Caki2 (cell line): ENCODE measurements at places on chromosomes 6 and 20. TPM values are rescaled to one million over a fixed set of nuclear protein-coding genes. Genes with fewer than 3 reads are reported as not detected.

Gene SAPCD1
- total RNA-seq = 6.2 TPM in 1 of 2 replicates, not detected in the other

DNA sequence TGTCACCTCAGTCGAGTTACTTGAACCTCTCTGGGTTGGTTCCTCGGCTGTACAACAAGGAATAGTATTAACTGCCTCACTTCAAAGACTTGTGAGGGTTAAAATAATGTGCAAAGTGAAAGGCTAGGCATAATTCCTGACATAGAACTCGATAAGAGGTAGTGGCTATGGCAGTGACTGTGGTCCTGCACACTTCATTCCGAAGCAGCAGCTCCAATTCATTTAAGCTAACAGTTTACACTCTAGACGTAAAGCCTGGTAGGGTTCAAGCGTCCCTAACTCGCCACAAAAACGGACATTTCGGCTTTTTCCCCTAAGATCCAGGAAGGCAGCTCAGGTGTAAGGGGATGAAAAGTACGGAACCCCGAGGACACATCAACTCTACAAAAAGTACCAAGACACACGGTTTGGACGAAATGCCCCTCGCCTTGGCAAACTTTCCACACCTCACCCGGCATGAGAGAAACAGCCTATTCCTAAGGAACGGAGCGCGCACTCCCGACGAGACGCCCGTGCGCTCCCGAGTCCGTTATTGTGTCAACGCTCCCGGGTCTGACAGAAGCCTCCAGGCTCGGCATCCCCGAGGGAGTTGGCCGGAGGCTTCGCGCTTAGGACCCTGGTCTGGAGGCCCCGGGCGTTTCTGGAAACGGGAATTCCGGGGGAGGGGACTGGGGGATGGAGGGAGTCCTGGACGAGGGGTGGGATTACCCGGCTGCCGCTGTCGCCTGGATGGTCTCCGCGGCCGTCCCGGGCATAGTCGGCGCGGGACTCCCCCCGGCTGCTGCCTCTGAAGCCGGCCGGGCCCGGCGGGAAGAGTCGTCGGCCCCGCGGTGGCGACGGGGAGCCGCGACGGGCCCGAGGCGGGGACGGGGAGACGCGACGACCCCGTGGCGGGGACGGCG lies 937 bp downstream of the ZNF318 start:
- DNase-seq = no peak

DNA sequence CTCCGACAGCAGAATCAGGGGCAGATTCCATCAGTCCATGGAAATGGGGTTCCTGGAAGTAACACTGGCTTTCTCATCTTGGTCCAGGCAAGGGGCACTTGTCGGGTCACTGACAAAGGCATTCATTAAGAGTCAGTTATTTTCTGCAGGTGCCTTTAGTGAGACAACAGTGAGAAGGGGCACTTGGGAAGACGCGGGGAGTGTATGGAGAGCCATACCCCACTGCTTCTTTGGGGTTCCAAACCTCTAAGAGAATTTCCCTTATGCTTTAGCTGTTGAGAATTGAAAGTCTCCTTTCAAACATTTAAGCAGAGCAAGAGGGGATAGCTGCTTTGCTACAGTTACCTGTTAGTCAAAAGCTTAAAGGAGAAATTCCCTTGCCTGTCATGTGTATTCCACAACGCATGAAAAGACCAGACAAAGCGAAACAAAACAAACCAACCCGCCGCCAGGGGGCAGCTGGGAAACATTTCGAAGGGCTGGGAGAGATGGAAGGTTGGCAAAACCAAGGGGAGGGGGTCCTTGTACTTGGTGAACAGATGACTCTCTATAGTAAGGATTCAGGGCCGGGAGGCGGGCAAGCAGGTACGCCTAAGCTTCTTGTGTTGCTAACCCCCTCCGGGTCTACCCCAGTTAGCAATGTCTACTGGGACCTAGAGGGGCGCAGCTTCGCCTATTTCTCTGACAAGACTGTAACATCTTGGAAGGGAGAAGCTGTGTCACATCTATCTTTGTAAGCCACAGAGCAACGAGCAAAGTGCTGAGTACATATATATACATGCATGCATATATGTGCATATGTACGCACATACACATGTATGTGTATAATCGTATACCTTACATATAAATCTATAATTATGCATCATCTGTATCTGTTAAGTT lies 474.9 kb upstream of the AGPAT4 start:
- DNase-seq = no peak

Gene SLC35D3
- total RNA-seq = not detected in 2 replicates

GRCh38 chr20:16368645-16369292 lies 204.5 kb downstream of the KIF16B start:
- DNase-seq = peak; percentile 43

Gene TRIM31
- total RNA-seq = 0.71 and 3.0 TPM in 2 replicates

Gene TREML1
- total RNA-seq = not detected in 2 replicates

- DNase-seq = no peak
Measured at GRCh38 chr6:159089909-159090308, 45.1 kb upstream of the TAGAP start.

- no peak for DNase-seq
Measured at GRCh38 chr6:89954721-89955148, 60.5 kb downstream of the GJA10 start.

DNA sequence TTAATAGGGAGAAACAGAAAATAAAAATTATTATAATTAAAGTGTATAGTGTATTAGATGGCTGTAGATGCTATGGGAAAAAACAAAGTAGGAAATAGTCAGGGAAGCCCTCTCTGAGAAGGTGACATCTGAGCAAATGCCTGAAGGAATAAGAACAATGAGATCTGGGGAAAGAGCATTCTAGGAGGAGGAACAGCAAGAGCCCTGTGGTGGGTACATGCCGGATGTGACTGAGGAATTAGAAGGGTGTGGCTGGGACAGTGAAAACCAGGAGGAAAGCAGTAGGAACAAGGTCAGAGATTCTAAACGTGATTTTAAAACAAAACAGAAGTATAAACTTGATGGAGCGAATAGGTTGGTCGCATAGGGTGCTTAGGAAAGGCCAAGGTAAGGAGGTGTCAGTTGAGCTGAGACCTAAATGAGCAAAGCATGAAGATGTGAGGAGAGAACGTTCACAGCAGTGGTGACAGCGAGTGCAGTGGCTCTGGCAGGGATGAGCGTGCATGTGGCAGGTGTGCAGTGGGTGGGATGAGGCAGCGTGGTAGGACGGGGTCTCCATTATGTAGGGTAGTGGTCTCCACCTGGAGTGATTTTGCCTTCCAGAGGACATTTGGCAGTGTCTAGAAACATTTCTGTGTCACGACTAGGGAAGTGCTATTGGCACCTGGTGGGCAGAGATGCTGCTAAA lies 97.1 kb upstream of the MRPS10 start:
- no peak for DNase-seq

Gene IYD
- total RNA-seq = not detected in 2 replicates
